ENCODE measurements at places on chromosomes 4 and X. TPM values are rescaled to one million over a fixed set of nuclear protein-coding genes. Genes with fewer than 3 reads are reported as not detected.

The TLR7 gene
- 0.19 TPM for total RNA-seq

GRCh38 chr4:4344915-4345527 lies 41.9 kb upstream of the NSG1 start:
- DNase-seq, result no peak

DNA sequence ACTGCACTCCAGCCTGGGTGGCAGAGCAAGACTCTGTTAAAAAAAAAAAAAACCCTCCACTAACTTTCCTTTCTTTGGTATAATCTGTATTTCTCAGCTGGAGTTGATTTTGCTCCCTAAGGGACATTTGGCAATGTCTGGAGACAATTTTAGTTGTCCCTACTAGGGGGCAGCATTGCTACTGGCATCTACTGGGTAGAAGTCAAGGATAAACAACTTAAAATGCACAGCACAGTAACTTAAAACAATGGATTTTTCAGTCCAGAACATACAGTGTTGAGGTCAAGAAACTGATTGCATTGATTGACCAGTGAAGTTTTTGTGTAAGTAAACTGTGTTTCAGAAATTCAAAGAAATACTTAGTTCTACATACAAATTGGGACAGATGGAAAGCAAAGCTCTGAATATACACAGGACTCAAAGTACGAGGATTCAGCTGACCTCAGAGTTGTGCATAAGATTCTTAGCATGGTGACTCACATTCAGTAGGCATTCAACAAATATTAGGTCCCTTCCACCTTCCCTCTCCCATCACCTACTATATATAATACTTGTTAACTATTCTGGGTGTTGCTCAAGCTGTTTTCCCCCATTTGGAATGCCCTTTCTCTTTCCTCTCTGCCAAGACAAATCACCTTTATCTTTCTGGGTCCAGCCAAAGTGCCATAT lies 8.8 kb downstream of the DDX53 start:
- DNase-seq, result no peak

The CPZ gene
- 0.91 TPM for total RNA-seq

DNA sequence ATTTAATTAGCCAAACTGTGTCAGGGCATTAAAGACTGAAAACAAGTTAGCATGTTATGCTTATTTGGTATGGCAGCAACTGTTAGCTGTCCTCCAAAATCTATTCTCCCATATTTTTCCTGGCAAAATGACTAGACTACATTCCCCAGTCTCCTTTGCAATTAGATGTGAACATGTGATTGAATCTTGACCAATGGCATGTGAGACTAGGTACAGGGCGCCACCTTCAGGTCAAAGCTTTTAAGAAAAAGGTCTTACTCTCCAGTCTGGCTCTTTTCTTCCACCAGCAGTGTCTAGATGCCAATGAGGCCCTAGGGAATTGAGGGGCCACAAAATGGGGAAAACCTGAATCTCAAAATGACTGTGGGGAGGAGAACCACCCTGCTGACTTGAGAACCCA lies 408.2 kb downstream of the SMARCA1 start:
- DNase-seq, result no peak

GRCh38 chr4:53522334-53522733 lies 69.0 kb downstream of the LNX1 start:
- no peak for DNase-seq

DNA sequence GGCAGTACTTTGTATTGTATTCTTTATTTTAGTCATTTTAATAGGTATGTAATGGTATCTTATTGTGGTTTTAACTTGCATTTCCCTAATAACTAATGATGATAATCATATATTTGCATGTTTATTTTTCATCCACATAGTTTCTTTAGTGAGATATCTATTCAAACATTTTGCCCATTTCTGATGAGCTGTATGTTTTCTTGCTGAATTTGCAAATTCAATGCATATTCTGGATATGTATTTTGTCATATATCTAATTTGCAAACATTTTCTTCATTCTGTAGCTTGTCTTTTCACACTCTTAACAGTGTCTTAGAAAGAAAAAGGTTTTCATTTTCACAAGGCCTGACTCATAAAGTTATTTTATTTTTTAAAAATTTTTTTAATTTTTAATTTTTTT lies 372.1 kb downstream of the ZNF674 start:
- DNase-seq, result no peak

GRCh38 chr4:156575430-156576073 lies 396.0 kb downstream of the PDGFC start:
- no peak for DNase-seq

DNA sequence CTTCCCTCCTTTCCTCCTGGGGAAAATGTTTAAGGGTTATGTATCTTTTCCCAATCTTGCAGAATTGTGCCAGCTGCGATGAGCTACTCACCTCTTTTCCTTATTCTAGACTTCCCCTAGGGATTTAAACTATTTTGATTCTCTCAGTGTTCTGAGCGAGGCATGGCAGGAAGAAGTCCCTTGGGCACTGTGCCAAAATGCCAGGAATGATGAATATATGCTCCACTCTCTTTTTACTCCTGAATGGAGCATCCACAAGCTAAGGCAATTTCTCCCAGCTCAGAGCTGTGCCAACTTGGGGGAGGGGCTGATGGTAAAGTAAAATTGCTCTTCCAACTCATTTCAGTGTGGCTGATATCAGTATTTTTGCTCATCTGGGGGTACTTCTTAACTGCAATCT lies 4.0 kb upstream of the C4orf17 start:
- no peak for DNase-seq

GRCh38 chrX:142994988-142995387 lies 30.7 kb upstream of the SPANXN4 start:
- DNase-seq, result no peak

GRCh38 chr4:28385801-28386200 lies 1525.2 kb downstream of the STIM2 start:
- DNase-seq, result no peak

DNA sequence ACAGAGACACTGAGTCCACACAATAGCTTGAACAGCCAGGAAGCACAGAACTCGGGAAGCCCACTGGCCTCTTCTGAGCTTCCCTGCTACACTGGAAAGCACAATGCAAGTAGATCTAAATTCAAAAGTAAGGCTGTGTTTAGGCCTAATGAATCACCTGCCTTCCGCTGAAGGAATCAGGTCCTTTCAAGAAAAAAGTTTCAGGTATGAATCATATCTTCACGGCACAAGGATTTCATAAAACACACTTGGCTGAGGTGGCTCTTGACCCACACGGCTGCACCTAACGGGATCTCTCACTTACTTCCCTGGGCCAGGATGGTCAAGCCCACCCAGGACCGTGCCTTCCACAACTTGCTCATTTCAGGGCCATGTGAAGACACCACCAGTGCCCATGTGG lies 59.3 kb downstream of the IRF2 start:
- no peak for DNase-seq
